ENCODE measurements at places on chromosomes 5 and 9.

DNA sequence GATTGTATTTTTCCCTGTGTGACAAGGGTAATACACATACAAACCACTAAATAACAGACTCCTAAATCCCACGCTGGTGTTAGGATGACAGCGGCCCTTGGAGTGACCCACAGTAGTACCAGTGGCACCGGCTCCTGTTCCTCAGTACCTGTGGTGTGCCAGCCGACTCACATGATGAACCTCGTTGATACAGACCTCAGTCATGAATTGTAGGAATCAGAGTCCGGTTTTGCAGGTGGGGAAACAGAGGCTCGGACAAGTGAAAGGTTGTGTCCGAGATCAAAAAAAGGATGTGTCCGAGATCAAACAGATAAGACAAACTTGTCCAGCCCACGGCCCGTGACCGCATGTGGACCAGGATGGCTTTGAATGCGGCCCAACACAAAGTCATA, 78.0 kb downstream of the AMBP start:
- DNase-seq = no peak

- DNase-seq = no peak
These were observed 182.5 kb downstream of the TMEM167A start for GRCh38 chr5:82894716-82895115.

DNA sequence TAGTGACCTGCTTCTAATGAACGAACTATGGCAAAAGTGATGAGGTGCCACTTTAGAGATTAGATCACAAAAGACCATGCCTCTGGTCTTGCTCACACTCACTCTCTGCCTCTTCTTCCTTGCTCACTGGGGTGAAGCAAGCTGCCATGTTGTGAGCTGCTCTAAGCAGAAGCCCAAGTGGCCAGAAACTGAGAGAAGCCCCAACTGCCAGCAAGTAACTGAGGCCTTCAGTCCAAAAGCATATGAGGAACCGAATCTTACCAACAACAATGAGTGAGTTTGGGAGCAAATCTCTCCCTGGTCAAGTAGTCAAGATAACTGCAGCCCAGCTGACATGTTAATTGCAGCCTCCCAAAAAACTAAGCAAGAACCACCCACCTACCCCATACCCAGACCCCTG, 126.0 kb upstream of the ACO1 start:
- DNase-seq = no peak

DNA sequence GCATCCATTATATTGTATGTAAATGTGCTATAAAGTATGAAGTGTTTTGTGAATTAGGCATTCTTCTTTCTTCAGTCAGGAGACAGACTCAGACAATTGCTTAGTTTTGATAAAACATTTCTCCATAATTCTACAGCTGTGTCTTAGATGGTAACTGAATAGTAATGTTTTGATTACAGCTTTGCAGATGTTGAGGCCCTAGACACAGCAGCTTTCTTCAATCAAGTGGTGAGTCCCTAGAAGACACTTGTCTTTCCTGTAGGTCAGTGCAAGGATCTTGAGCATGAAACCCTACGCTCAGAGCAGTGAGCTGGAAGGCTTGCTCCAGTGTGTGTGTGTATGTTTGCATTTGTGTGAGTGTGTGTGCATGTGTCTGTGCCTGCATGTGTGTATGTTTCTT, 46.8 kb upstream of the CD180 start:
- DNase-seq = no peak

GRCh38 chr5:109688630-109688969, 1.1 kb upstream of the MAN2A1 start:
- DNase-seq = no peak

- DNase-seq = peak; percentile 92
These were observed at the start of gene HINT1 for GRCh38 chr5:131165119-131165727. TSS of gene HINT1 (minus strand) at chr5:131165256. CDS start at chr5:131165205, 51 bp downstream.

DNA sequence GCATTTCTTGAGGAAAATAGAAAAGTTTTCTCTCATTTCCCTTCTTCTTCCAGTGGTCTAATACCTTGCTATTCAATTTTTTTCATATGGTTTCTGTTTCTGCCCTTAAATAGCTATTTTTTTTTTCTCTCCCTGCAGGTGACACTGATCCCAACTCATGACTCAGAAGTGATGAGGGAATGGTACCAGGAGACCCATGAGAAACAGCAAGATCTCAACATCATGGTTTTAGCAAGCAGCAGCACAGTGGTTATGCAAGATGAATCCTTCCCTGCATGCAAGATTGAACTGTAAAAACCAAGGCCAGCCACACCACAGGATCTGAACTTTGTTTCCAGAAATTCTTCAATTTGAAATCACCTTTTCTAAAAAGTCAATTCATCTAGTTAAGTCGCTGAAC, 97.7 kb downstream of the MAP1B start:
- no peak for DNase-seq

- DNase-seq = no peak
These were observed 1992.1 kb upstream of the NUDT12 start for GRCh38 chr5:105554568-105555169.

- no peak for DNase-seq
These were observed 91.6 kb downstream of the DMAC1 start for GRCh38 chr9:7707934-7708333.

DNA sequence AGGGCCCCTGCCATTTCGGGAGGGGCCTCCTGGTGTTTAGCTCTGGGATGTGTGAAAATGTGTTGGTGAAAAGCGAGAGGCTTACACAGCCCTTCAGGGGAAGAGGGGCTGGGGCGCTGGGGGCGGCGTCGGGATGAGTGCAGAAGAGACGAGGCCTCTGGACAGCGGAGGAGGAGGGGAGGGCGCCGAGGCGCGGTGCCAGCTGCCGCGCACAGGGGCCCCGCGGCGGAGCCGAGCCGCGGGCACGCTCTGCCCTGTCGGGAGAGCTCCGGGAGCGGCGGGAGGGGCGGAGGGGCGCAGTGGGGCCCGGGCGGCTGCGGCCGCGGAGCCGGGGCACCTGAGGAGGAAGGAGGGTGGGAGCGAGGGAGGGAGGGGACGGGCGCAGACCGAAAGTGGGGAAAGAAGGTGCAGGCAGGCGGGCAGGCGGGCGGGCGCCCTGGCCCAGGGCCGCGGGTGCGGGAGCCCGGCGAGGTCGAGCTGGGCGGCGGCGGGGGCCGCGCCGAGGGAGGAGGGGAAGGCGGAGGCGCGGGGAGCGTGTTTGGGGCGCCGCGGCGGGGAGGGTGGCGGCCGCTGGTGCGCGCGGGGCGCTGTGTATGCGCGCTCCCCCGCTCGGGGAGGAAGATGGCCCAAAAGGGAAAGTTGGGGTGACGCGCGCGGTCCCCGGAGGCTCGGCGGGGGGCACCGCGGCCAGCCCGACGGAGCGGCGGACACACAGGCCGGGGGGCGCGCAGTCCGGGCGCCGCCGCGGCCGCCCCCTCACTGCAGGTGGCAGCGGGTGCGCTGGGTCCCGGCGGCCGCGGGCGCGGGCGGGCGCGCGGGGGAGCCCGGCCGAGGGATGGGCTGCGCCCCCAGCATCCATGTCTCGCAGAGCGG, at the start of gene PDE8B:
TSS of gene PDE8B (plus strand) at position 590 of the 873 bp plus-strand sequence. CDS start at position 836, 246 bp downstream.
- DNase-seq = no peak

Measured in activated T-helper 1 cell treated with anti-CD3 and anti-CD28 coated beads, Interleukin-2, amount 50 U/mL, for 16 hours (primary cell).